ENCODE measurements at places on chromosomes 11 and 22. TPM values are rescaled to one million over a fixed set of nuclear protein-coding genes. Genes with fewer than 3 reads are reported as not detected.
A peak's percentile ranks its signal among the peaks of the same experiment; 100 is the strongest.

DNA sequence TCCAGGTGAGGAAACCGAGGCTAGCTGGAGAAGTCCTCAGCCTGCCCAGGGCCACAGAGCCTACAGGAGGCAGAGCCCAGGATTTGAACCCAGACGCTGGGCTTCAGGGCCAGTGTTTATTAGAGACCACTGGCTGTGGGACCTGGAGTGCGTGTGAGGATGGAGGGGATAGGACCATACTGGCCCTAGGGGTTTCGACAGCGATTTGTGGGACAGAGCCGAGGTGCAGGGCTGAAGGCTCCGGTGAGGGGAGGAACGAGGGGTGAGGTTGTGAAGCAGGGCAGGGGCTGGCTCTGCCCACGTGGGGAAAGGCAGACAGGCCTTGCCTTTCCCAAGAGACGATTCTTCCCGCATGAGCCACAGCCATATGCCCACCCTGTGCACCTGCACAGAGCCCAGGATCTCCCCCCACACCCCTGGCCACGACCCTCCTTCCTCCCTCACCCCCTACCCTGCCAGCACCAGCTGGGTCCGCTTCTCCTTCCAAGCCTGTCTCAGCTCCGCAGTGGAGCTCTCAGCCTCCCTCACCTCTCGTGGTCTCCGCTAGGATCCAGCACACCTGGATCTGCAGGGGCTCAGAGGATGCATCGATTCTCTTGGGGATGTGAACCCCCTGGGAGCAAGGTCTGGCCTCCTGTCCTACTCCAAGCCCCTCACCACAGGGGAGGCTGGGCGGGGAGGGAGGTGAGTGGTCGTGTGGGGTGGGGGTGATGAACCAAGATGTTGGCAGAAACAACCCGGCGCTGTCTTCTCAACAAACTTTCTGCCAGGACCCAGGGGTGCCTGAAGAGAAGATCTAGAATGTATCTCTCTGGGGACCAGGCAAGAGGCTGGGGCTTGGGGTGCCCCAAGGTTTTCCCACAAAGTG is 58.4 kb downstream of the RTL6 start:
- peak; percentile 88 for DNase-seq

DNA sequence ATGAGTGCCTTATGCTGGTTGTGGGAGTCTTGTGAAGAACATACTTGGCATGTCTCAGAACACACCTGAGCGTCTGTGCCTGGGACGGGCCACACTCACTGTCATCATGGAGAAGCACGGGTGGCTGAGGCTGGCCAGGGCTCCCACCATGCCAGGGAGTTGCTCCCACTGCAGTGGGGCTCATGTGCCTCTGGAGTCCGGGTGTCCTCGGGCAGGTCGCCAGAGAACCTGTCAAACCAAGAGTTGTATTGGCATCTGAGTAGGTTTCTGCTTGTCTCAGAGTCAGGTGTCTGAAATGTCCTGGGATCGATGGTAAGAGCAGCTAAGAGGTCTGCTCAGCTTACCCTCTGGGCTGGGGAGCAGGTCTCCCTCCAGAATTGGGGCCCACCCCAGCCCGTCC is 92.1 kb downstream of the BCR start:
- no peak for DNase-seq

GRCh38 chr22:27918341-27919221 is 475 bp downstream of the PITPNB start:
- DNase-seq: peak; percentile 69

Gene SAA4
- total RNA-seq: not detected

GRCh38 chr22:27401321-27401720 is 400.2 kb downstream of the MN1 start:
- DNase-seq: no peak

Gene APOC3
- not detected for total RNA-seq

- DNase-seq: no peak
Observed at GRCh38 chr11:97123237-97123636, 733.4 kb downstream of the JRKL start.

Gene MS4A8
- total RNA-seq: not detected

GRCh38 chr22:50529416-50529896 is 356 bp downstream of the TYMP start:
- DNase-seq: peak; percentile 89

GRCh38 chr11:67510023-67510345 is 2.0 kb upstream of the CDK2AP2 start:
- no peak for DNase-seq

- DNase-seq: no peak
Observed at GRCh38 chr11:16902781-16903378, 111.3 kb downstream of the PLEKHA7 start.

- peak; percentile 100 for DNase-seq
Observed at GRCh38 chr11:1389103-1389931, 417 bp upstream of the BRSK2 start.

Data from osteoblast (primary cell).